ENCODE measurements at places on chromosomes 12 and 14. TPM values are rescaled to one million over a fixed set of nuclear protein-coding genes. Genes with fewer than 3 reads are reported as not detected.

Gene MYF6
- not detected for total RNA-seq

Gene C12orf54
- 0.53 TPM for total RNA-seq

GRCh38 chr12:40192704-40193255 is 32.0 kb upstream of the LRRK2 start:
- DNase-seq, result no peak

Gene RNF212B
- total RNA-seq, result not detected

Gene SOAT2
- not detected for total RNA-seq

GRCh38 chr12:75623631-75624154 is 112.3 kb upstream of the KRR1 start:
- no peak for DNase-seq

DNA sequence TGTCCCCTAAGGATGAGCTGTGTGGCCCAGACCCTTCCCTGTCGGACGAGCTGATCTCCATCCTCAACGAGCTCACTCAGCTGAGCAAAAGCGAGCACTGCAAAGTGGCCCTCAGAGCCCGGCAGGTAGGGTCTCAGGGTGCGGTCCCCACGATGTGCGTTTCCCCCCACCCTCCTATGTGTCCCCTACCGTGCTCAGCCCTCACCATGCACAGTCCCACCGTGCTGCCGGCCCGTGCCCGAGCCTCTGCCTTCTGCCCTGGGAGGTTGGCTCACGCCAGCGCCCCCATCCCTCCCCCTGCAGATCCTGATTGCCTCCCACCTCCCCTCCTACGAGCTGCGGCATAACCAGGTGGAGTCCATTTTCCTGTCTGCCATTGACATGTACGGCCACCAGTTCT is 86.6 kb downstream of the FOXN4 start:
- DNase-seq, result no peak

Gene LIN52
- 7.9 TPM for total RNA-seq

DNA sequence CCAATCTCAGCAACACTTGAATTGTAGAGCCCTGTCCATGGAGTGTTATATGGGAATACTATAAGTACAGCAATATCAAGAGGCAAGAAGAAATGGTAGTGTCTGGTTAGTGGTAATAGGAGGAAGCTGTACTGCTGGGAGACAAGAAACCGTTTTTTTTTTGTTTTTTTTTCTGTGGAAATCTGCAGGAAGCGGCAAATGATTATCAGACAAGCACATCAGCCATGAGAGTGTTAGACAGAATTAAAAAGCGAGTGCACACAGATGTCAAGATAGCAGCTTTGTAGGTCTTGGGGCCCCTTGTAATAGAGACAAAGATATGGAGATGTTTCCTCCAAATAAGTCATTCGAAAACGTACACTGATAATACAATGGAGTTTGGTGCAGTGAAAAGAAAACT is 6.7 kb downstream of the TESPA1 start:
- no peak for DNase-seq

GRCh38 chr12:57124261-57124877 is 3.9 kb upstream of the LRP1 start:
- no peak for DNase-seq

Data from lower lobe of right lung (tissue), 2 donors.